ENCODE measurements at places on chromosomes 4 and X. TPM values are rescaled to one million over a fixed set of nuclear protein-coding genes. Genes with fewer than 3 reads are reported as not detected.

The COL4A5 gene
- total RNA-seq, result 122 TPM

The GIMD1 gene
- total RNA-seq, result not detected

The TENM3 gene
- 34.1 TPM for total RNA-seq

The PABPC1L2A gene
- not detected for total RNA-seq

The RASL11B gene
- total RNA-seq, result 2.6 TPM

GRCh38 chrX:131330735-131331134 is 41.6 kb upstream of the IGSF1 start:
- no peak for DNase-seq

DNA sequence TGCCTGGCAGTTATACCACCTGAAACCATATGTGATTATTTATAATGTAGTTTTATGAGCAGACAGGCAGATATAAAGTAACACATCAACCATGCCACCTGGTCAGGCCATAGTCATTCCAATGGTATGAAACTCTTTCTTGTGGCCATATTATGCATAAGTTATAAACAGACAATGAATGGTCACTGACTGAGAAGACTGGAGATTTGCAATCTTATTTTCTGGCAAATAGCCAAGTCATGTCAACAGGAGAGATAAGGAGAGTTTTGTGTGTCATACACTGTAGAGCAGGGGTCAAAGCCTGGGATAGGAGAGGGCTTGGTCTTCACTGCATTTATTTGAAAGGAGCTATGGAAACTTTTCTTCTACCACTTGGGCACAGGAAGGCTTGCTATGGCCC is 29.5 kb downstream of the SORBS2 start:
- no peak for DNase-seq

- DNase-seq, result no peak
Observed at GRCh38 chr4:166895771-166896170, 338.5 kb downstream of the SPOCK3 start.

- no peak for DNase-seq
Observed at GRCh38 chrX:63426519-63426918, 75.4 kb upstream of the SPIN4 start.

- DNase-seq, result peak; percentile 15
Observed at GRCh38 chr4:106707776-106708463, 328.2 kb downstream of the DKK2 start.

GRCh38 chr4:118141240-118141639 is 107.0 kb downstream of the NDST3 start:
- DNase-seq, result no peak

GRCh38 chr4:120673696-120674095 is 248.8 kb downstream of the PRDM5 start:
- no peak for DNase-seq

DNA sequence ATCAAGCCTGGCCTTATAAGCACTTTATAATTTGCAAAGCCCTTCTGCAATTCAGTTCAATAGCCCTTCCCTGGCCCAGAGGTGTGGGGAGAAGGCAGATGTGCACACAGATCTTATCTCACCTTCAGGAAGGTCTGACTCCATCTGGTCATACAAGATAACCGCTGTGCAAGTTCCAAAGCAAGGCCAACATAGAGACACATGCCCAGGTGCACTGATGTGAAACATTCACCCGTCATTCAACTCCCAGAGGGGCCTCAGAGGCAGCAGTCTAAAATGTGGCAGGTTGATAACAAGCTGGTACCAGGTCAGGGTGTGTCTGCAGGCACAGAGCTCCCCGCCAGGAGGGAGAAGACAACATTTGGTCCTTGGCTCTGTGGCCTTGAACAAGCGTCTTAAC is 10.9 kb upstream of the WFS1 start:
- no peak for DNase-seq

DNA sequence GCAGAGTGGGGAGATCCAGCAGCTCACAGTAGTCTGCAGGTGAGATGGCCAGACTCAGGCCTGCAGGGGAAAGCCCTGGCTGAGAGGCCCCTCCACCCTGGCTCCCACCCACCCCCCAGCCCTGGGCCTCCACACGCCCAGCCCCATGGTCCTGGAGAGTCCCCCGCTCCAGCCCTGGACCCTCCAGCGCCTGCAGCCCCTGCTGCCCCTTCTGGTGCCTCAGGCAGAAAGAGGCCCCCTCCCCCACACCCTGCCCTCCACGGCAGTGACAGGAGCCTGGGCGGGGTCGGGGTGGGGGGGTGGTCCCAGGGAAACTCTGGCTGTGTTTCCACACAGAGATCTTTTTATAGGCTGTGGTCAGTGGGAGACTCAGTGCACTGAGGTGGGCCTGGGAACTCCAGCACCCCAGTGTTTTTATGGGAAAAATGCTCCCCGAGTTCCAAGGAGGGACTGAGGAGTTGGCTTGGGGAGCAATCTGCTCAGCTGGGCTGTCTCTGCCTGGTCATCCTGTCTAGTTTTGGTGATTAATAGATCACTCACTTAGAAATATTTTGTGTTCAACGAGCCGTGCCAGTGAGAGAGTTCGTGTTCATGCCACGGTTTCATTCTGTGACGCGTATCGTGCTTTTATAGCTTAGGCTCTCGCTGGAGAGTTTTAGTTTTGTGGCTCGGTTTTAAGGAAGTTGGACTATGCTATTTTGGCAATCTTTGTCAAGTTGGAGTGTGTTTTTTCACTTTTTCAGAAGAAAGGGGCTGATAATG is 53.1 kb upstream of the HGFAC start:
- DNase-seq, result peak; percentile 49

- DNase-seq, result peak; percentile 29
Observed at GRCh38 chr4:180641495-180641894, 1601.7 kb upstream of the TENM3 start.

- peak; percentile 72 for DNase-seq
Observed at GRCh38 chr4:40283968-40284367, 51.2 kb upstream of the CHRNA9 start.

DNA sequence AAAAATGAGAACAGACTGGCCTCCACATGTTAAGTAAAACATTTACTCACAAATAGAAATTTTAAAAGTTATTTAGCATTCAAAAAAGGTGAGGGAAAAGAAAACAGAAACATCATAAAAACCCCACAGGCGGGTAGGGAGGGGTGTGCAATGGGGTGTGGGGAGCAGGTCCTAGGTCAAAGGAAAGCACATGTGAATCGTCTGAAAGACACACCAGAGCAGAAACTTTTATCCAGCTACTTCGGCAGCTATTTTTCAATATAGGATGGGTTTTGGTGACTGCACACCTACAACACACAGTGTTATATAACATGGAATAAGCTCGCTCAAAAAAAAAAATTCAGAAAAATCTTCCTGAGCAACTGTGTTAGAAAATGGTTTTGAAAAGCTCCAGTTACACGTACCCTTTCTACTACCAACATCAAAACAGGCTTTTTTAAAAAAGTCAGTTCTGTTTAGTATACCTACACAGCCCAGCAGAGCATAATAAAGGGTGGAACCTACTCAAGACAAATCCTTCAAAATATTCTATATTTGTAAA is 1.6 kb downstream of the OTUD4 start:
- peak; percentile 24 for DNase-seq

DNA sequence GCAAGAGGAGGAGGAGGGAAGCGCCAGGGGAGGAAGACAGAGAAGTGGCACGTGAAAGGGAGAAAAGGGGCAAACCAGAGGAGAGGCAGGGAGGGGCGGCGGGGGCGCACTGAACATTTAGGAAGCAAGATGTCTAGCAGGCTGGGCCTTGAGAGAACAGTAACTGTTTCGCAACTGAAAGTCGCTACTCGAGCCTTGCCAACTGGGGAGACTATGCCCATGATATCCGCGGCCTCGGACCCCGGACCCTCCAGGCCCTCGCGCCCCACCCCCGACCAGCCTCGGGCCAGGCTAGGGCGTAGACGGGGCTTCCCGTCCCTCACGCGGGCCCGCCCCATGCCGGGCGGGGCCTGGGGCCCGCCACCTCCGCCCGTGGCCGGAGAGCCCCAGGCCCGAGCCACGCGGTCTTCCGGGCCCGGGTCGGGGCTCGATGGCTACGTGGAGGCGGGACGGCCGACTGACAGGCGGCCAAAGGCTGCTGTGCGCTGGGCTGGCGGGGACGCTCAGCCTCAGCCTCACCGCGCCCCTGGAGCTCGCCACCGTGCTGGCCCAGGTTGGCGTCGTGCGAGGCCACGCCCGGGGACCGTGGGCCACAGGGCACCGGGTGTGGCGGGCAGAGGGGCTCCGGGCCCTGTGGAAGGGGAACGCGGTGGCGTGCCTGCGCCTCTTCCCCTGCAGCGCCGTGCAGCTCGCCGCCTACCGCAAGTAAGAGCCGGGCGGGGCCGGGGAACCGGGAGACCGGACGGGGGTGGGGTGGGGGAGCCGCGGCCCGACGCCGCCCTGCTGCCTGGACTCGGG is at the start of gene SLC25A43:
SLC25A43 (plus strand) TSS at position 363 of the 798 bp plus-strand sequence; CDS start at position 431, 68 bp downstream.
- peak; percentile 31 for DNase-seq

DNA sequence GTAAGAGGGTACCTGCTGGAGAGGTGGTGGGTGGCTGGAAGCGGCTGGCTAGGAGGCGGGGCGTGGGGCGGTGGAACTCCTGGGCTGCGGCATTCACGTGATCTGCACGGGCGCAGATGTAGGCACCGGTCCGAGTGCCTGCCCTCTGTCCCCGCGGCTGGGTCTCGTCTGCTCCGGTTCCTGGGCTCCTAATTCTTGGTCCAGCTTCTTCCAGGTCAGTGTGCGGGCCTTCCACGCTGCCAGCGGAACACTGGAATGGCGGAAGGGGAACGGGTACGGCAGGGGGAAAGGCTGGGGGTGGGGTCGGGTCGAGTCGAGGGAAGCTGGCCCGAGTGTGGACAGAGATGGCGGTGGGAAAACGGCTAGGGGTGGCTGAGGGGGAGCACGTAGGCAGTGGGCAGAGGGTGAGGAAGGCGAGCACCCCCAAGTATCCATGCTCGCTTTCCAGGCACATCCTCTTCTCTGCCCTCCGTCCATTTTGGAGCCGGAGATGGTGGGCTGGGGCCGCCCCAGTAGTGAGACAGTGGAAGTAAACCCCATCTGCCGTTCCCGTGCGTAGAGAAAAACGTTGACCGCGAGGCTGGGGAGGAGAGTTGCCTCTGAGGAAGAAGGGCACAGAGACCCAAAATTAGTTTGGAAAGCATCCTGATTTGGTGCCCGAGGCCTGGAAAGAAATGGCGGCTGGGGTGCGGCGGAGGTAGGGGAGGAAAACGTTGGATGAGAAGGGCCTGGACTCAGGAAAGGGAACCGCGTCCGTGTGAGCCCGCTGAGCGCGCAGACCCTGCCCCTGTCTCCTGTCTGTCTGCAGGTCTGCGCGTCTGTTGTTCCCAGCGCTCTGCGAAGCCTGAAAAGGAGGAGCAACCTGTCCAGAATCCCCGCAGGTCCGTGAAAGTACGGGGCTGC is at the start of gene TCEAL4:
TCEAL4 (plus strand) TSS at position 105 of the 903 bp plus-strand sequence. CDS start 1,161 bp downstream, outside the sequence.
- peak; percentile 38 for DNase-seq

- no peak for DNase-seq
Observed at GRCh38 chrX:36436361-36436760, 516.8 kb downstream of the CFAP47 start.

DNA sequence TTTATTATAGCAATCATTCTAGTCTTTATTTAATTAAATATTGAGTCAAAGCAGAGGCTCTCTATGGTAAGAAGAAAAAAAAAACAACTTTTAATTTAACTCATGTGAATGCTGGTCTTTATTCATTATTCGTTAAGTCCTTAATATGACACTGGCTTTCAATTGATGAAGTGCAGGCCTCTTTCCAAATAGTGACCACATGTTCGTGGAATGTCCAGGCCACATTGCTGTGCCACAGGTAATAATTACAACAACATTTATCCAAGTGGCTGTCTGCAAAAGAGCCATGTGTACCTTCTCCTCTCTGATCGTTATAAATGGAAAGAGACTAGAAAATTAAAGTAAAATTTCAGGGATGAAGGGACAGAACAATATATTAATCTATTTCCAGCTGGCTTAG is 220.1 kb upstream of the PABPC4L start:
- DNase-seq, result no peak

DNA sequence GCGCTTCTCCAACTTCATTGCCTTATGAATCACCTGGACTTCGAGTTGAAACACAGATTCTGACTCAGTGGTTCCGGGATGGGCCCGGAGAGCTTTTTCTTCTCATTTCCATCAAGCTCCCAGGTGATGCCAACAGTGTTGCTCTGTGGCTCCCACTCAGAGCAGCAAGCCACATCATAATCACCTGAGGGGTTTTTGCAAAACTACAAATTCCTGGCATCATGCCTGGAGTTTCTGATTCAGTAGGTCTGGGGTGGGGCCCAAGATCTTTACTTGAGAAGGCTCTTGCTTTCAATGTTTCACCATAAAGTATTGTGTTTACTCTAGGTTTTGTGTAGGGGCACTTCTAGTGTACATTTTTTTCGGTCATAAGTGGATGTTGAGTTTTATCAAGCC is 7.0 kb downstream of the MTM1 start:
- DNase-seq, result peak; percentile 98

GRCh38 chrX:37812110-37812509 is 32.3 kb downstream of the CYBB start:
- no peak for DNase-seq

GRCh38 chr4:108365551-108365950 is 196.8 kb upstream of the LEF1 start:
- no peak for DNase-seq

DNA sequence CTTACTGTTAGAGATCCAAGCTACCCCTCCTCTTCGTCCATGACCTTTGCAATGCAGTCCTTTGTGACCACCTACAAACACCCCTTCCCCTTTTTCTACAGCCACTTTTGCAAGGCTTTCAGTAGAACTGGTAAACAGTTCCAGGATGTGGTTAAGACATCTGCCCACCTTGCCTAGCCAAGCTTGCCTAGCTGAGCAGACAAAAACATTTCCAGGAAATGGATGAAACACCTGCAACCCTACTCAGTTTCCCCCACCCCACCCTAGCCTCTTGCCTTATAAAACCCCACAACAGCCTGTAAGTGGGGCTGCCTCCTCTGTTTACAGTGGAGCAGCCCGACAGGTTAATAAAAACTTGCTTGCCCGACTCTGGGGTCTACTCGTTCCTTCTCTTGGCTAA is 133.8 kb downstream of the ZC4H2 start:
- no peak for DNase-seq

DNA sequence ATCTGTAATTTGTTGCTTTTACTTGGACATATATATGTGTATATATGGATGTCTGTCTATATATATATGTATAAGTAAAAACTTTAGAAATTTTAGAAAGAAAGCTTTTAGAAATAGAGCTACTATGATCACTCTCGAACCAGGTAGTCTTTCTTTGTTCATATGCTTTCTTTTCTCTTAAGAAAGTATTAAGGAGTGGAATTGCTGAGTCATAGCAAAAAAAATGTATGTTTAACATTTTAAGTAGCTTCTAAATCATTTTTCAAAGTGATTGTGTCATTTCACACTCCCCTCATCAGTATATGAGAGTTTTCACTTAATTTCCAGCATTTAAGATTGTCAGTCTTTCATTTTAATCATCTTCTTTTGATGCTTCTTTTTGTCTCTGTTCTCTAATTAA is 447.9 kb upstream of the TECRL start:
- peak; percentile 4 for DNase-seq

GRCh38 chr4:167234316-167234881 is at the start of gene SPOCK3:
Gene SPOCK3, minus strand, starts transcription at chr4:167234494.
- DNase-seq, result peak; percentile 52
